ENCODE measurements at places on chromosomes 12 and 14. TPM values are rescaled to one million over a fixed set of nuclear protein-coding genes. Genes with fewer than 3 reads are reported as not detected.

Gene CPNE6
- not detected for total RNA-seq

Gene CD4
- total RNA-seq = not detected

Gene KRT6C
- not detected for total RNA-seq

Gene DBX2
- not detected for total RNA-seq

Gene TESPA1
- not detected for total RNA-seq

Gene C12orf75
- 13.9 TPM for total RNA-seq

Gene HOXC10
- not detected for total RNA-seq

Gene SLC6A13
- total RNA-seq = not detected

Gene AKAP5
- 0.32 TPM for total RNA-seq

Gene GYS2
- total RNA-seq = not detected

Gene CCDC77
- total RNA-seq = 13.5 TPM

Gene ZDHHC22
- under 0.01 TPM for total RNA-seq

Gene P2RX7
- total RNA-seq = 16.6 TPM

Gene AKAP6
- 0.13 TPM for total RNA-seq

Gene LRTM2
- not detected for total RNA-seq

Gene IL22
- total RNA-seq = not detected

Gene AQP2
- not detected for total RNA-seq

Gene INSM2
- total RNA-seq = not detected

Gene GPR132
- under 0.01 TPM for total RNA-seq

Gene C14orf39
- not detected for total RNA-seq

Gene ITGB7
- total RNA-seq = 0.49 TPM

Gene HOXC12
- total RNA-seq = not detected

Gene PLA2G1B
- not detected for total RNA-seq

Gene KRT5
- total RNA-seq = 0.65 TPM

Gene IL26
- not detected for total RNA-seq

Gene CYP27B1
- 0.32 TPM for total RNA-seq

Gene KCNC2
- total RNA-seq = 0.32 TPM

Gene RHOF
- 5.8 TPM for total RNA-seq

Gene CCDC177
- total RNA-seq = not detected

Gene PLEK2
- 4.7 TPM for total RNA-seq

Gene FBXO34
- 21.7 TPM for total RNA-seq

Gene CLBA1
- total RNA-seq = 3.3 TPM

Gene MIPOL1
- 6.3 TPM for total RNA-seq

Gene KCNMB4
- total RNA-seq = 0.57 TPM

Gene CLEC4E
- not detected for total RNA-seq

Gene TDRD9
- total RNA-seq = 0.06 TPM

Gene RCOR1
- 21.8 TPM for total RNA-seq

Gene OAS1
- total RNA-seq = 31.3 TPM

Gene SLC24A4
- total RNA-seq = 0.06 TPM

Gene DENND5B
- 5.2 TPM for total RNA-seq

Gene GPR84
- 0.16 TPM for total RNA-seq

Gene RFX4
- not detected for total RNA-seq

Gene EFS
- total RNA-seq = not detected

Gene LRRC10
- total RNA-seq = not detected

Gene GLT1D1
- total RNA-seq = not detected

Gene PTPRB
- total RNA-seq = 78.5 TPM

Gene RHEBL1
- 1.4 TPM for total RNA-seq

Gene SMCO2
- total RNA-seq = 0.32 TPM

Gene CLEC4D
- total RNA-seq = not detected

Gene BCL11B
- under 0.01 TPM for total RNA-seq

Gene APPL2
- 10.7 TPM for total RNA-seq

Gene OTUB2
- total RNA-seq = 1.2 TPM

Gene SELPLG
- 0.16 TPM for total RNA-seq

Gene NEUROD4
- not detected for total RNA-seq

Gene C12orf42
- not detected for total RNA-seq

Gene REP15
- total RNA-seq = 0.97 TPM

Gene PTGR2
- 1.1 TPM for total RNA-seq

Gene ANKRD33
- total RNA-seq = not detected

Gene FAM186B
- total RNA-seq = under 0.01 TPM
